ENCODE measurements at places on chromosomes 13 and 19.

DNA sequence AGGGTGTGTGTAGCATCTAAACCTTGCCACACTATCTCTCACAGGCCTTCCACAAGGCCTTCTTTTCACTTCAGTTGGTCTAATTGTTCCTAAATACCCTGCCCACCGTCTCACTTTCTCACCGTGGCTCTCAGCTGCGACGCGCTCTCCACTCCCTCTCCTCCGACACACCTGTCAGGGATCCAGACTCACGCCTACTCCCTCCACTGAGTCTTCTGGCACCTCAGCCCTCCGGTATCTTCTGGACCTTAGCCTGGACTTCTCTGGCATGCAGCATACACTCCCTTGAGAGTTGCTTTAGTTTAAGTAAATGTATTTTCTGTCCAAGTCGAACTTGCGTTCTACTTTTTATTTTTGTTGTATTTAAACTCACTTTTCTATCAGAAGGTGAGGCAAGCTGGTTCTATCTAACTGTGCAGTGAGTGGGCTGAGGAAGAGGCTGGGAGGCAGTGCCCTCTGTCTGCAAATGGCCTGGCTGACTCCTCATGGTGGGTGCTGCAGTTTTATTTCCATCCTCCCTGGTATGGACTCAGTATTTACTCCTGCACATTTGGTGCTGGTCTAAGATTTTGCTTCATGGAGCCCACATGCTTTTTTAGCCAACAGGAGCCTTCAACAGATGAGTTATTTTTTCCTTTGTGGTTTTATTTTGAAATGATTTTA, 28.5 kb upstream of the ARGLU1 start:
- no peak for DNase-seq

DNA sequence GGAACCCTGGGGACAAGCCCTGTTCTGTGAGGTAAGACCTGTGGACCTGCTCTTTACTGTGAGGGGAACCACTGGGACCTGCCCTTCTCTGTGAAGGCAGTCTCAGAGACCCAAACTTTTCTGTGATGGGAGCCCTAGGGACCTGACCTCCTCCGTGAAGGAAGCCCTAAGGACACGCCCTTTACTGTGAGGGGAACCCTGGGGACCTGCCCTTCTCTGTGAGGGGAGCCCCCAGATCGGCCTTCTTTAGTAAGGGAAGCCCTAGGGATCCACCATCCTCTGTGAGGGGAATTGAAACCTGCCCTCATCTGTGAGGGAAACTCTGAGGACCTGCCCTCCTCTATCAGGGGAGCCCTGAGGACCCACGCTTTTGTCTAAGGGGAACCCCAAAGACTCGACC, 343.5 kb downstream of the UQCRFS1 start:
- DNase-seq: no peak

DNA sequence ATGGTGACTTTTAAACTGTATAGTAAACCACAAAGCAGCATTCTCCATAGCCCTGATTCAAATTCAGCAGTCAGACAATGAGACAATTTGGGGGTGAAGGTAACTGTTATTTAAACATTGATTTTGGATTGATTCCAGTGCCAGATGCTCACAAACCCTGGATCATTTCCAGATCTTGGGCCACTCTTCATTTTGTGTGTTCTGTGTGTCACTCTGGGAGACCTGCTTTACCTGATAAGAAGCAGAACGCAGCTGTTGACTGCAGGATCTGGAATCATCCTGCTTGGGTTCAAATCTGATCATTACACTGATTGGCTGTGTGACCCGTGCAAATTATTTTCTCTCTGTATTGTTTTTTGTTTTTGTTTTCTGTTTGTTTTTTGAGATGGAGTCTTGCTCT, 4.0 kb upstream of the PCDH8 start:
- no peak for DNase-seq

DNA sequence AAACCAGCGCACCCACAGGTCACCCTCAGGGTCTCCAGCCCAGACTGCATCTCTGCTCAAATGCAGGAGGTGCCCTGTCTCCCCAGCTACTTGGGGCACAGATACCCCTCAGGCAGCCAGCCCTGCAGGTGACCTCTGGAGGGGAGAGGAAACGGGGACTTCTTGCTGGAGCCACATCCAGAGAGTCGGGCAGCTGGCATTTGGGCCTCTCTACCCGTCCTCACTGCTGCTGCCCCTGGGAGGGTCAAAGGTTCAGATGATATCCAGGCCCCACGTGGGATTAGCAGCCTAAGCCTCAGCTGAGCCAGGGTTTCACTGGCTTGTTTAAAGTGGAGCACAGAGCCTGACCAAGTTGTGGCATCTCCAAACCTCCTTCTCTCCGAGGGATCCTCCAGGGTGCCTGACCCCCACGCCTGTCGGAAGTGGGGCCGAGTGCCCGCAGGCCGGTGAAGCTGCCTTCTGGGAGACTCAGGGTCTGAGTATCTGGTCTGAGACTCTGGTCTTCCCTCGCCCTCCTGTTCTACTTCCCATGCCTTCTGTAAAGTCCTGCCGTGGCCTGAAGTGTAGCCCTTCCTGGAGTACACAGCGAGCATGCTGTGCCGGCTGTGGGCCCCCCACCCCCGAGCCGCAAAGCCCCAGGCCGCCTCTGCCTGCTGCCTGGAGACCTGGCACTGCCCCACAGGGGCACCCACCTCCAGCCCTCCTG, 2.1 kb downstream of the RASA3 start:
- no peak for DNase-seq

DNA sequence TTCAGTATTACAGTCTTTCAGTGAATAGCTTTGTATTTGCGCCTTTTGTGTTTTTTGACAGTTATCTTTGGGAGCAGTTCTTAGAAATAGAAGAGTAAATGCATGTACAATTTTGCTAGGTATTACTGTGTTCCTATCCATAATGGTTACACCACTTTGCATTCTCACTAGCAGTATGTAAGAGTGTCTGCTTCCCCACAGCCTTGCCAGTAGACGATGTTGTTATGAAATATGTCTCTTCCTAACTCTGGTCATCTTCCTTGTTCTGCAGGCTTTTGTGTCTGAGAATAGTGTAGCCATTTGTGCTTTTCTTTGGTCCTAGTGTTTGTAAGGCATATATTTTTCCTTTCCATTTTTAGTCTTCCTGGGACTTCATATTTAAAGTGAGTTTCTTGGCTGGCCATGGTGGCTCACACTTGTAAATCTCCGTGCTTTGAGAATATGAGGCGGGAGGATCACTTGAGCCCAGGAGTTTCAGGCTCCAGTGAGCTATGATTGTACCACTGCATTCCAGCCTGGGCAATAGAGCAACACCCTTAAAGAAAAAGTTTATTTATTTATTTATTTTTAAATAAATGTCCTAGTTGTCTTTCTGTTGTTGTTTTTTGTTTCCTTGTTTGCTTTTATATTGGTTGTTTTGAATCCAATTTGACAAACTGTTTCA, 140.3 kb downstream of the PDS5B start:
- no peak for DNase-seq

DNA sequence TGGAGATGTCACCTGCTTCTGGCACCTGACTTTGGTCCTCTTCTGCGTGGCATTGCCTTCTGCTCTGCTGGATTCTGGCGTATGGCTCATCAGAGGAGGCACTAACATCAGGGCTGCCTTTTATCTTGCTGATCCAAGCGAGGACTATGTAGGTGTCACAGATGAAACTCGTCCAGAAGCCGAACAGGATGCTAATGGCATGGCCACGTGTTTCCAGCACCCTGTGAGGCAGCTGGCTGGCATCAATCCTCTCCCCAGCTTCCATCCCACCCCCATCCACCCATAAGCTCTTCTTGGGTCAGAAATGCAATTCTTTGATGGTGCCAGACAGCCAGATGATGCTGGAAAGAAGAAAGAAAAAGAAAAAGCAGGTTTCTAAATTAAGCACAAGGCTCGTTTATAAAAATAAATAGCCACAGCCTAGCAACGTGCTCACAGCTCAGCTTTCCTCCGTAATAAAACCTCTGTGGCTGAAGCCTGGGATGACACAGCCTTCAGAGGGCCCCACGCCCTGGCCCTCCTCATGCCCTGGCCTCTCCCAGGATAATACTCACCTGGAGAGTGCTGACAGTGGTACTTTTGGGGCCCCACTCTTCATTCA, 212.9 kb upstream of the SERP2 start:
- DNase-seq: no peak

DNA sequence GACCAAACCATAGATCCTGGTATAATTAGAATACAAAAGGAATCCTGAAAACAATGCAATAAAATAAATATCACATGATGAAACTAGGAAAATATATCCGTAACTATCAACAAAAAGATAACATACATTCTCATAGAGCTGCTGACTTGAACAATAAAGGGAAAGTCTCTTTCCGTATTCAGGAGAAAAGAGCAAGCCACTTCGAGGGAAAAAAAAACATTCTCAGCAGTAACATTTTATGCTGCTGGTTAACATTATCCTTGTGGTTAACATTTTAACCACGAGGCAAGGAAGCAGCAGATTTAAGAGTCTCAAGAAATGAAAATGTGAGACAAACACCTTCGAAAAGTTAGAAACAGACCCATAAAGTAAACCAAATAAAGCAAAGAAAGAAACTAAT, 25.8 kb downstream of the NALCN start:
- no peak for DNase-seq

GRCh38 chr19:42051166-42052115, 18.6 kb downstream of the GRIK5 start:
- no peak for DNase-seq

- DNase-seq: no peak
These were observed 56.7 kb downstream of the STARD13 start for GRCh38 chr13:33228648-33229445.

Data from stimulated activated CD8-positive, alpha-beta memory T cell treated with anti-CD3 and anti-CD28 coated beads, Interleukin-15, amount 100 ng/mL, for 1 hour (primary cell).